ENCODE measurements at places on chromosomes 2 and 18.
A peak's percentile ranks its signal among the peaks of the same experiment; 100 is the strongest.

DNA sequence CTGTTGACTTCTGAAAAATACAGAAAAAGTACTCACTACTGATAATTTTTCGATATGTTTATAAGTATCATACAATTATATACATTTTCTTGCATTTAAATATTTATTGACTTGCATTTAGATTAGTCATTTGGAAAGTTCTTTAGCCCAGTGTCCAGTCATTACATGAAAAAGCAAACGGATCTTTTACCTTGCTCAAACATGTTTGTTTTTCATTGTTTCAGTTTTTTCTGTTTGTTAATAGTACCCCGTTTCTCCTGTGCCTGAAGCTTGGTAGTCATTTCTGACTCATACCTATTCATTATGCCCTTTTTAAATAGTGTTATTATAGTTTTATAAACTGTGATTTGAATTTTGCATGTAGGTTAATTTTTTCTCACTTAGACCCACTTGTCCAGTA is 28.1 kb downstream of the CEP192 start:
- no peak for DNase-seq

- no peak for DNase-seq
These were observed 4.0 kb upstream of the LDLRAD4 start for GRCh38 chr18:13214609-13215008.

- peak; percentile 29 for DNase-seq
These were observed 30.2 kb downstream of the ITGB1BP1 start for GRCh38 chr2:9392898-9393765.

DNA sequence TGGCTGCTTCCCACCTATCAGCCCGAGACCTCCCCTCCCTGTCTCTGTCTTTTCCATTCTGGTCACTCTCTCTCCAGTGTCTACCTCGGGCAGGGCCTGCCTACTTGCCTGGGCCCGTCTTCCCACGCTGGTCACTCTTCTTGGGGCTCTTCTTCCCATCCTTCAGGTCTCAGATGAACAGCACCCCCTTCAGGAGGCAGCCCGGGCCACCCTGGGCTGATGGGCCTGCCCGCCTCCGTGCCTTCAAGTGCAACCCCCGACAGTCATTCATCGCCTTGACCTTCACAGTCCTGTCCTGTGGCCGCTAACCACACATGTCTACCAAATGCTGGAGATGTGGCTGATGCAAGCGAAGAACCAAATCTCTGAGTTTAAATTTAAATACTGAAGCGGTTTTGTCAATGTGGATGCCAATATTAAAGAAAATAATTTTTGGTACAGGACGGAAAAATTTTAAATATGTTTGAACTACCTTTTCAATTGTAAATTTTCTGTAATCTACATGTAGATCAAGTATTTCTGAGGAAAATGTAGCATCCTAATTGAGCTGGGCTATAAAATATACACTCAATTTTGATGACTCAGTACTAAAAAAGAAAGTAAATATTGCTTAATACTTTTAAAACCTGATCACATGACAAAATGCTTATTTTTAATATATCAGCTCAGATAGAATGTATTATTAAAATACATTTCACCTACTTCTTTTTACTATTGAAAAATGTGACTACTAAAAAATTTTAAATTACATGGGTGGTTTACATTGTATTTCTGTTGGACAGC is 96.4 kb downstream of the LAMA1 start:
- no peak for DNase-seq

DNA sequence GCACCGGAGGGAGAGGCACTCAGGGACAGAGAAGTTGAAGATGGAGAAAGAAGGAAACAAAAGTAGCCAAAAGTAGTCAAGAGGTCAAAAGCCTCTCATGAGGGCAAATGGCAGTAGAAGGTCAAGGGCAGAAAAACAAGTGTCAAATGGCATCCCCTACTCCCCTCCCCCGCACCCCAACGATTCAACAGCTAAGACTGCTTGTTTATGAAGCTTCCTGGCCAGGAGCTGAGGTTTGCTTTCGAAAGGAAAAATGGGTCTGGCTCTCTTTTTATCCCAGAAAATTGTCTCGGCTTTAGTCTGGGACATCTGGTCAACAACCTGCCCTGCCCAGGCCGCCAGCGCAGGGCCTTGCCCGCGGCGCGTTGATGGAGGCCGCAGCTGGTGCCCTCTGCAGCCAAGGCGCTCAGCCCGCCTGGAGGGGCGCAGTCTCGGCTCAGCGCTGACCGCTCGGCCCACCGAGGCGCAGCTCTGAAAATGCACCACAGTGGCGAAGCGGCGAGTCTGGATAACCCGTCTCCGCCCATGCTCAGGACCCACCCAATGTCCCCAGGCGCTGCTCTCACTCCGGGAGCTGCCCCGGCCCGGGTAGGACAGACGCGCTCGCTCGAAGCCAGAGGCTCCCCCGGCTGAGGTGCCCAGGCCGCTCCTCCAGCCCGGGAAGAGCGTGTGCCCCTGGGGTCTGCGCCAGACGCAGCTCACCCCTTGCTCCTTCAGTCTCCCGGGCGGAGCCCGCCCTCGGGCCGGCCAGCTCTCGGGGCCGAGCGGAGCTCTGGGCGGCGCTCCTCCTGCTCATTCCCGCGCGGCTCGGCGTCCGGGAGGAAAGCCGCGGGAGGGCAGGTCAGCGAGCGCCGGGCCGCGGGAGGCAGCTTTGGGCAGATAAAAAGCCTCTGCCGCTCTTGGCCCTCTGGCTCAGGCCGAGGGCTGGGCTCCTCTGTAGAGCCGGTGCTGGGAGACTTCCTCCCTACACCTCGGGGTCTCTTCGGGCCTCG is 1.8 kb upstream of the TBR1 start:
- DNase-seq: peak; percentile 49

DNA sequence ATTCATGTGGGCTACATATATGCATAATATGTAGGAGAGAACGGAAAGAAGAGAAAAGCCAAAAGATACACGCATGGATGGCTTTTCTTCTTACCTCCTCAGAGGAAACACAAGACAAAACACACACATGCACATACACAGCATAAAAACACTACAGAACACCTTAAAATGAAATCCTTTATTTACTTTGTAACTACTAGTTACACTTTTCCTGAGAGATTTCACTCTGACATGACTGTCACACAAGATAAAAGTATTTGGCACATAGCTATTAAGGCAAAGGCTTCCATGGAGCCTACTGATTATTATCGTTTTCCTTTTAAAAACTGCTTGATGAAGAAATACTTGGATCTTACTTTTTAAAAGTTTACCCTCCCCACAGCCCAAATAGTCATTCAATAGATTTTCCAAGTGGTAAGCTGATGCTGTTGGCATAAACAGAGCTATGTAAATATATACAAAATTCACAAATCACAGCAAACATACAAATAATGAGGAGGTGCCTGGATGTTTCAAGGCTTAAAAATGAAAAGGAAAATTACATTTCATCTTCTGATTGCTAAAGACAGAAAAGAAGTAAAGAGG is 8.6 kb downstream of the ZEB2 start:
- DNase-seq: no peak

DNA sequence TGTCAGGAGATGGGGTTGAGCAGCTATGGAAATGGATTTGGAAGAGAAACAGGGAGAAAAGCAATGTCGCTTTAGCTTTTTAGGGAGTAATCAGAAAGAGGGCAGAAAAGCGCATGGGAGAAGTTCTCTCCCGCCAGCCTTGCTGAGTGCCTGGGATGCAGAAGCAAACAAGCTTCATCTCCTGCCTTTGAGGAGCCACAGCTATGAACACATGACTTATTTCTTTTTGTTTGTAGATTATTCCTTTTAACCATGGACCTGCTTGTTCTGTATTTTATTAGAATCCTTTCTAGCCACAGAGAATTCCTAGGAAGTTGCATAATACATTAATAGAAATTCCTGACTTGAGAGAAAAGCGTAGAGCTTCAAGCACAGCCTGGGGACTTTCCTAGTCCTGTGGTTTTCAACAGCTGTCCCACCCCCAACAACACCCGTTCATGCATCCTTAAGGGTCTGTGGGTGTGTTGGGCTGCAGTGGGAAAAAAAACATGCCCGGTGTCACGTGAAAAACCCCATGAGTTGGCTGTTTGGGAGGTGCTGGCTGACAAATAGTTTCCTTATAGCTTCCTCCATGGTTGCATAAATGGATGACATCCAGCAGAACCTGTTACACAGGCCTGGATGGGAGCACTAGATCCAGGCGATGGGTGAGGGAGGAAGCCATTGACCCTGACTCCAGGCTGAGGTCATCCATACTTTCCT is 14.9 kb downstream of the SLC9A4 start:
- no peak for DNase-seq

GRCh38 chr2:52292801-52293200 is 1260.9 kb upstream of the NRXN1 start:
- DNase-seq: no peak

DNA sequence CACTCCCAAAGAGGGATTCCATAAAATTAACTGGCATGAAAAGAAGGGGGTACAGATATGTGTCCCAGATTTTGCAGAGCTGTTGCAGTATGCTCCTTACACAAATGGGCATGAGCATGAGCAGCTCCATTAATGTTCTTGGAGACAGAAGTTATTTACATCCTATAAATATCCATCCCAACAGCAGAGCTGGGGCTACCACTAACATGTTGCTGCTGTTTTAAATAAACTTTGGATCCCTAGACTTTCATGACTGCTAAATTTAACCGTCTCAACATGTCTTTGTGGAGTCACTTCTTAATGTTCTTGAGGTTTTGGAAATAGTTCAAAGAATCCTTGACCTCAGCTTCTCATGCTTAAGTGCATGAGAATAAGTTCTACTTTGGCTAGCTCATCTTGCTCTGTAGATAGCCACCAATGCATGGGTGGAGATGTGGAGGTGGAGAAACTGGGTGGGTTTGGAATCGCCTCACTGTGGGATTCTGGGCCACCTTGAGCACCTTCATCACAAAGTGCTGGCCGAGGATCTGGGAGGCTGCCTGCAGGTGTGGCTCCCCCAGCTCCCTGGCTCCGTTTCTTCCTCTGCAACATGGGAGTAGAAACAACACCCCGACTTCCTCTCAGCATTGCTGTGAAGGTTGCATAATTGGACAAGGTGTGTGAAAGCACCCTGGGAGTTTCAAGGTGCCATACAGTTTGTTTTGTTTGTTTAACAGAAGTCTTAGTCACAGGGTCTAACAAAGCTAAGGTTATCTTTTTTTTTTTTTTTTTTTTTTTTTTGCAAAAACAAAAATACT is 307.2 kb downstream of the MYCN start:
- DNase-seq: no peak

- no peak for DNase-seq
These were observed 88.2 kb upstream of the RAPGEF4 start for GRCh38 chr2:172647439-172647838.

- DNase-seq: no peak
These were observed 559.5 kb upstream of the GCFC2 start for GRCh38 chr2:76270096-76270710.

- no peak for DNase-seq
These were observed 39.3 kb downstream of the CD302 start for GRCh38 chr2:159758686-159759085.

GRCh38 chr2:38109732-38110181 is 33.8 kb upstream of the CYP1B1 start:
- no peak for DNase-seq

- peak; percentile 81 for DNase-seq
These were observed 84.9 kb downstream of the ST6GAL2 start for GRCh38 chr2:106800976-106801655.

DNA sequence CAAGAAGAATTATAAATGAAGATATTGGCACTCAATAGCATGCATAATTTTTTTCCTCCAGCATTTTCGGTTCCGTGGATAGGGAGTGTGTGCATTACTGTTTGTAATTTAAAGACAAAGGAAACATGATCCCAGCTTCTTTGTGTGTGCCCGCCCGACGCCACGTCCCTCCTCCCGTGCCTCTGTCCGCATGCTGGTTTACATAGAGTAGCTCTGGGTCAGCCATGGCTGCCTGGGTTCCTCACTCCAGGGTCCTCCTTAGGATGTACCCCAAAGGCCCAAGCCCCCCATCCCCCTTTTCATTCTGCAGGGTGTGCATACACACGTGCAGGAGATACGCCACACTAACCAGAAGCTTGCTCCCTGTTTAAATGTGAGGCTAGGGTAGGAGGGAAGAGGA is 214.7 kb downstream of the KLHL29 start:
- DNase-seq: no peak

DNA sequence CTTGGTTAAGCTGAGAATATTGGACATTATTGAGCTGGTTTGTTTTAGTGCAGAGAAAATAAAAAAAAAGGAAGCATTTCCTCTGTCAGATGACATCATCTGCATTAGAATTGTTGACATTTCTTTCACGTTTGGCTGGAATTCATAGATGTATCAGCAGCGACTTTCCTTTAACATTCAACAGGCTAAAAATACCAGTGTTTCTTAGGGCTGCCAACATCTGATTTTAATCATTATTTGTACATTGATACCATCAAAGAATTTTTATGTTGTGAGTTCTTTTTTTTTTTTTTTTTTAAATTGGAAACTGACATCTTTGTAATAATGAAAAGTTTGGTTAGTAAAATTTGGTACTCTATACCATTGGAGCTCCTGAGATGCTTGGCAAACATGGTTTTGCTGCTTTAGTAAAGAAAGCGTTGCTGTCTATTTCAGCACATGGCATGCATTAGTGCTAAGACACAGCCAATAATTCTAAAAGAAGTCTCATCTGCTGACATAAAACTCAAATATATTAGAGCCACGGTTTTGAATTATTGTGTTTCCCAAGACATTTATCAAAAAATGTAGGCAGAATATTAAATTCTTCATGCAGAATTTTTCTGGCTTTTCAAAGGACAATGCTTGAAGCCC is 33.6 kb downstream of the GTF2A1L start:
- DNase-seq: no peak

DNA sequence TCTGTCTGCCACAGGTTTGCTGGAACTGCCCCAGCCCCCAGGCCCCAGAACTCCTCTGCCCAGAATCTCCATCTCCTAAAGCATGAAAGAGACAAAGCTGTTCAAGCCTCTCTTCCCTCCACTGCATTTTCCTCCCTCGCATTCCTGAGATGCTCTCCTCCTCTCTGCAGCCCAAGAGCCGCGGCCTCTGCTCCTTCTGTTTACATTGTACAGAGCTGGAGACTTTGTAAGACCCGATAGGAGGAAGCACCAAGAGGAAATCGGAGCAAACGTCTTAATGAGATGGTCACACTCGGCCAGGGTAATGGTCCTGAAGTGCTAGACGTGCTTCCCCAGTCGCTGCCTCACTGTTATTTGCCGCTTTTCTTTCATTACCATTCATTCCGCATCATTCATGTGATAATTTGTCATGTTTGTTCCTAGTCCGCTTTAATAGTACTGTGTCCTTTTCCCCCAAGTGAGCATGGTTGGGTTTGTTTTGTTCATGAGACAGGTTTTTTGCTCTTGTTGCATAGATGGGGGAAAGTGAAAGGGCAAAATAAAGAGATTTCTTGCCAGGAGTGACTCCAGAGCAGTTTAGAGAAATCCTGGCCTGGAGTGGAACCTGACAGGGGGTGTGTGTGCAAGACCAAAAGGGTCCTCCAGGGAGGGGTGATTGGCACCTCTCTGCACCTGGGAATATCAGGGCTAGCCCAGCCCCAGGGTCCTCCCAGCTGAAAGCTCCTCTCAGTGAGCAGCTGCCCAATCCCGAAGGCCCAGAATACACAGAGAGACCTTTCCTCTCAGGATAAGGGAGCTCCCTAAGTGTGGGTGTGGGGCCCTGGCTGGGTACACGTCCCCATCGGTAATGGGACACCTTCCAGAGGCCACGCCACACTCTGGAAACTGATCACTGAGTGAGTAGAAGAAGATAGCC is 44.9 kb upstream of the ID2 start:
- peak; percentile 61 for DNase-seq

All from brain (organoid and tissue), 16 donors.